ENCODE measurements at places on chromosomes 6 and 20.

DNA sequence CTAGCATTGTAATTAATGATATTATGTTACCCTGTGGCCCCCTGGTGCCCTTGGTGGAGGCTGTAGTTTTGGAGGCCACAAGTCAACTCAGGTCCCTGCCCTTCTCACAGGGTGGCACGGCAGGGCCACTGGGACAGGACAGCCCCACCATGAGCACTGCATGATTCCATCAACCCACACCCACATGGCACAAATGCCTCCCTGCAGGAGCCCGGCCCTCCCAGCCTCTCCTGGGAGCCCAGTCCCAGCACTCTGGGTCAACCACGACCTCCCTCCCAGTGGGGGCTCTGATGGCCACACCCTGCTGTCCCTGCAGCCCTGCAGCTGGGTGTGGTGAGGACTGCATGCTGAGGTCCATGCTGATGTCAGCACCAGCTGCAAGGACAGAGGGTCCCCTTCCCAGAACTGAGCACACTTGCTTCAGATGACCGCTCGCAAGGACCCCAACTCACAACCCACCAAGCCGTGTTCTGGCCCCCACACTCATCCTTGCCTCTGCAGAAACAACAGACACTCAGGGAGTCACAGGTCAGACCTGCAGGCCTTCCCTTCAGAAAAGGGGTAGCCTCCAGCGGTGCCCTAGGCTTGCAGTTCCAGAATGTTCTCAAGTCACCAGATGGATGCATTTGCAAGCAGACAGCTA is 15.7 kb upstream of the CST7 start:
- peak; percentile 34 for DNase-seq

DNA sequence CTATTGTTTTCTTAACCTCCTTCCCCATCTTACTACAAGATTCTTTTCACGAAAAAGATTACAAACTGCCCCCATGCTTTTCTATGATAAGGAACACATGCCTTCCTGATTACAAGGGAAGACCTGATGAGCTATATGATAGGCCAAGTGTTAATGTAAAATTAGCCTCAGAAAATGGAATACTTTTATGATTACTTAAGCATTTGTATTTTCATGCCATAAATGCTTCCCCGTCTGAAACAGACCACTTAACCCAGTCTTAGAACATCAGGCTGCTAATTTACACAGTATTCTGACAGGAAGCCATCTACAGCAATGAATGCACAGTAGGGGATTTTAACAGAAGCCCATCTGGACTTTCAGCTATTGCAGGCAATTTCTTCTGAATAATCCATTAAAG is 274.9 kb downstream of the HAO1 start:
- no peak for DNase-seq

DNA sequence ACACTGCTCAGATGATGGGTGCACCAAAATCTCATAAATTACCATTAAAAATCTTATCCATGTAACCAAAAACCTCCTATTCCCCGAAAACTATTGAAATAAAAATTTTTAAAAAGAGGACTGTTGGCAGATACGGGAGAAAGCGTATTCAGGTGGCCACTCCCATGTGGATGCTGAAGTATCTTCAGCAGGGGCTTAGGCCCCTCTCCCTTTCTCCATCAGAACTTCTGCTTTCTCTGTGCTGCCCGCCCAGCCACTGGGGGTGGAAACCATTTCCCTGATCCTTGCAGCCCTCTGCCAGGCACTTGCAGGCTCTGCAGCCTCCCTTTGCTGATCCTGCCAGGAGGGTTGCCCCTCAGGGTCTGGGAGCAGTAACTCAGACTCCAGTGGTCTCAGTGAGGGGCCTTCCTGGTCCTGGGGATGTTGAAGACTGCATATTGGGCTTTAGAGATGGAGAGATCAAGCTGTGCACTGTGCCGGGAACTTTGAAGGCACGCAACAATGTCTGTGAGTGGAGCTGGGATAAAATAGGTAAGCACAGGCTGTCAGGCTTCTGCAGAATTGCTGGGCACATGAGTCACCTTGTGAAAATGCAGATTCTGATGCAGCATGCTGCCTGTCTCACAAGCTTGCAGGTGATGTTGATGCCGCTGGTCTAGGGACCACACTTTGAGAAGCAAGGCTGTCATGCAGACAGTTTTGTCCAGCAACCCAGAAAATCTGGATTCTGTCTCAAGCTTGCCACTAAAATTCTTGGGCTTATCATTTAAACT is 59.6 kb downstream of the SLC24A3 start:
- DNase-seq: no peak

DNA sequence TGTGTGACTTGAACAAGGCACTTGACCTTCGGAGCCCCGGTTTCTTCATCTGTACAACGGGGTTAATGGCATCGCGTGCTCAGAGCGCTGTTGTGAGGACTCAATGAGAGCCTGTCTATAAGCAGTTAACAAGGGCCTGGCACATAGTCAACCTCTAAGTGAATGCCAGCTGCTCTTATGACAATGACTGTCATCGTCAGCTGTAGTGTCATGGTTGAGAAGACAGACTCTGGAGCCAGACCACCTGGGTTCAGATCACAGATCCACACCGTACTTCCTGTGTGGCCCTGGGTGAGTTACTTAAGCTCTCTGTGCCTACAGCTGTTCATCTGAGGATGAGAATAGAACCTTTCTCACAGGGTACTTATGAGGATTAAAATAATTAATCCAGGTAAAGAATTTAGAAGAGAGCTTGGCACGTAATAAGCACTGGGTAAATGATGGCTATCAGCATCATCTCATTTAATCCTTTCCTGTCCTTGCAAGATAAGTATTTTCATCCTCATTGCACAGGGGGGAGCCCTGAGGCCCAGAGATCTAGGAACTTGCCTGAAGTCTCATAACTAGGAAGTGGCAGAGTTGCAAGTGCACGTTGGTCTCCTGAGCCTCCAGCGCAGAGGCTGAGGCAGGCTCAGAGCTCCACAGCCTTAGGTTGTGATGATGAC is 105.3 kb downstream of the EYA2 start:
- DNase-seq: no peak

- no peak for DNase-seq
Measured at GRCh38 chr6:72535124-72535523, 86.7 kb upstream of the KCNQ5 start.
